ENCODE measurements at places on chromosomes 6 and 20.

- no peak for DNase-seq
Measured at GRCh38 chr20:50652702-50653294, 38.5 kb downstream of the RIPOR3 start.

DNA sequence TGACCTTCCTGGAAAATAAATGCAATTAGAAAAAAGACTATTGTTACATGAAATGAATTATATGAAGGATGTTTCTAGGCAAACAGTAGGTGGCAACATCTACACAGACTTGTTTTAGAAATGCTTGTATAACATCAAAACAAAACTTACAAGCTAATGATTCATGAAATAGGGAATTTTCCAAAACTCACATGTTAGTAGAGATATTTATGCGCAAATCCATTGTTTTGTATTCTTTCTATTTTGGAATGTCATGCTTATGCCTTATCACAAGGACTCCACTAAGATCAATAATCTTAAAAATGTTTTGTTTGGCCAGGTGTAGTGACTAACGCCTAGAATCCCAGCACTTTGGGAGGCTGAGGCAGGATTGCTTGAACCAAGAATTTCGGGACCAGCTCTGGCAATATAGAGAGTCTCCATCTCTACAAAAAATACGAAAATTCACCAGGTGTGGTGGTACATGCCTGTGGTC lies 32.3 kb upstream of the LGSN start:
- DNase-seq = no peak

DNA sequence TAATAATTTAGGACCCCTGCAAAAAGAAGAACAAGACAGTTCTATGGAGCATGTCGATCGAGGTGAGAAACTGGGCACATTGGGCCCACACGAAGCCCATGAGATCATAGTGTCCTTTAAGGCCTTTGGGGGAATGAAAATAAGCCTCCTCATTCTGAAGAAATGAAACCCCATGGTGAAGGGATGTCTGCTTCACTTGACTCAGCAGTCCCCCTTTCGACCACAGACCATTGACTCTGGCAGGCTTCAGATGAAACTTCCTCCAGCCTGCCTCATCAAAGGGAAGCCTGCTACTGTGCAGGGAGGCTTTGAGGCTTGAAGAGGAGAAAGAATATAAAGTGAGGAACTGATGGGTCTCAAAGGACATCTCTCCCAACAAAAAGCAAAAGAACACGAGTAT lies 144.2 kb upstream of the FBXL4 start:
- no peak for DNase-seq

- DNase-seq = no peak
Measured at GRCh38 chr20:9441948-9442347, 72.4 kb upstream of the LAMP5 start.

DNA sequence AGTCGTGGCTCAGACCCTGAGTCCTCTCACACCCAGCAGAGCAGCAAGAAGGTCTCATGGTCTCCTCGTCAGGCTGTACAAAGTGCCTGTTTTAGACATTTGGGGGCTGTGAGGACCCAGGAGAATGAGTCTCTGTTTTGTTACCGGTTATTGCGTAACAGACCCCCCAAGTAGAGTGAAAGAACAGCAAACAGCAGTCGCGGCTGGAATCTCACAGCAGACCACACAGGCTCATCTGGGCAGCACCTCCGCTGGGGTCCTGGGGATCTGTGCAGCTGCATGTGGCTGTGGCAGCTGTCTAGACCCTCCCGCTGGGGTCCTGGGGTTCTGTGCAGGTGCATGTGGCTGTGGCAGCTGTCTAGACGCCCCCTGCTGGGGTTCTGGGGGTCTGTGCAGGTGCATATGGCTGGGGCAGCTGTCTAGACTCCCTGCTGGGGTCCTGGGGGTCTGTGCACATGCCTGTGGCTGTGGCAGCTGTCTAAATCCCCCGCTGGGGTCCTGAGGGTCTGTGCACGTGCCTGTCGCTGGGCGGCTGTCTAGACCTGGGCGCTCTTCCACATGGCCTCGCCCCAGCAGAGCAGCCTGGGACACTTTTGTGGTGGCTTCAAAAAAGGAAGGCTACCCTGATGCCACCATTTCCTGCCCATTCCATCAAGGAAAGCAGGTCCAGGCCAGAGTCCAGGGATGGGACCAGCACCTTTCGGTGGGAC lies 24.7 kb downstream of the ENTPD6 start:
- peak; percentile 47 for DNase-seq

DNA sequence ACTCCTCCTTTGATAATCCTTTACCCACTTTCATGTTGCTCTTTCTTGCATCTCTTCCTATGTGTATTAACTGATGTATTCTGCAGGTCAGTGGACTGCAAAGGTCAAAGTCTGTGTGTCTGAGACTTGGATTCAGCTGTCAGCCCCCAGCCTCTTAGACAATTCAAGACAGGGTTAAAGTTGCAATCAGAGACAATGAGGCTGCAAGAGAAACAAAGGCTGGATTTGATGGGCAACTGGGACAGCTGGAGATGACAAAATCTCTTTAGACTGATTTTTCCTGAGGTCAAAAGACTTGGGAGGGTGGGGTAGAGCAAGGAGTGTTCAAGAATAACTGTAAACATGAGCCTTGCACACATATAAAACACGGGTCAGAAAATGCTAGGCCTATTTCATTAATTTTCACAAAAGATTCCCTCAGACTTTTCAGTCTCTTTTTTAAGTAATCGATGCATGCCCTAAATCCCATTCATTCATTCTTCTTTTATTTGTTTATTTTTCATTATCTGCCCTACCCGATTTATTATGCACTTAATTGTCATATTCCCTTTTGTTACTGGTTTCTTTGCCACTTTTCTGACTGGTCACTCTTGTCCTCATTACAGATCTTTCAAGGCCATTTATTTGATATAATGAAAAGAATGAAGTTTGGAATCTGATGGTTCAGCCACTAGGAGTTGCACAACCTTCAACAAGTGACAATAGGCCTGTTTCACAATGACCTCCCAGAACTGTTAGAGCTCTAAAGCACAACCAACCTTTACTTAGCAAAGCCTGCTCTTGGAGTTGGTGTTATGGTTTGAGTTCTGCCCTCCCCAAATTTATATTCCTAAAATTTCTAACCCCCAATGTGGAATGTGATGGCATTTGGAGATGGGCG lies 33.8 kb upstream of the AKAP12 start:
- DNase-seq = no peak

- DNase-seq = peak; percentile 44
Measured at GRCh38 chr20:21548390-21549035, 34.6 kb upstream of the NKX2-2 start.

DNA sequence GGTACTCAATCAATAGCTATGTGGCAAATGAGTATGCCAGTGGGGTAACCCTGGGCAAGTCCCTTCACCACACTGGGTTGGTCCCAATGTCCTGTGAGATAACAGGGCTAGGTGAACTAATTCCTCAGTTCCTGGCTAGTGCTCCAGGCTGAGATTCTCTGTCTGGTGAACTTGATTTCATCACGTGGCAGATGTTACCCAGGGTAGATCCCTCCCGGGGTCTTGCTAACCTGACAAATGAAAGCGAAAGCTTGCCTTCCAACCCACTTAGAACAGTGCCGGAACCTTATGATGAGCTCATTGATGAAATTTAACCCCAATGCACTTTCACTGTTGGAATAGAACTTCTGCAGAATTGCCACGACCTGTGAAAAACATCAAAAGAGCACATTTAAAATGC lies 6.6 kb upstream of the ANKRD60 start:
- DNase-seq = no peak

- DNase-seq = no peak
Measured at GRCh38 chr20:25054995-25055629, 2.8 kb downstream of the ACSS1 start.

DNA sequence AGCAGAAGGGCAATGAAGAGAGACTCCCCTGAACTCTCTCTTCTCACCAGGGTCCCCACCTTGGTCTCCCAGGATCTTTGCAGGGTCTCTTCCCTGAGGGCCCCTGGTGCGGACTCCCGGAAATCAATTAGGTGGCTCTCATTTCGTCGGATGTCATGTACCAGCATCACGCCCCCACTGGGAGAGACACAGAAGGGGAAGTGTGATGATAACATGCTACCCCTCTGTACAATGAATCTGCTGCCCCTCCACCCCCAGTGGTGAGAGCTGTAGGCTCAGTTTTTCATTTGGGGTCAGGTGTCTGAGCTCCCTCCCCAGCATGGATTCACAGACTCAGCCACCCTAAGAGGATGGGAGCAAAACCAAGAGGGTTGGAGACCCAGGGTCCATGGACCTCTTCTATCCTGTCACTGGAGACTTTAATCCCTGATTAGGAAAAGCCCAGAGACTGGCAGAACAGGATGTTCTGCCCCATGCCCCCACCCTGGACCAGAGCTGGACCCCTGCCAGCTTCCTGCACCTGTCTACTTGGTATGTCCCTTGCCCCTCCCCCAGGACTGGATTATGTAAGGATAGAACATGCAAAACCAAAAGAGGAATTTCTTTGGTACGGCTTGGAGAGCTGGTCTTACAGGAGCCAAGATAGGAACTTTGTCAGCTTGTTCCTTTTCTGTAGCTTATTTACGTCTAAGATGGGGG lies 11.1 kb downstream of the GGT7 start:
- no peak for DNase-seq

- DNase-seq = no peak
Measured at GRCh38 chr20:50632236-50632635, 59.1 kb downstream of the RIPOR3 start.

DNA sequence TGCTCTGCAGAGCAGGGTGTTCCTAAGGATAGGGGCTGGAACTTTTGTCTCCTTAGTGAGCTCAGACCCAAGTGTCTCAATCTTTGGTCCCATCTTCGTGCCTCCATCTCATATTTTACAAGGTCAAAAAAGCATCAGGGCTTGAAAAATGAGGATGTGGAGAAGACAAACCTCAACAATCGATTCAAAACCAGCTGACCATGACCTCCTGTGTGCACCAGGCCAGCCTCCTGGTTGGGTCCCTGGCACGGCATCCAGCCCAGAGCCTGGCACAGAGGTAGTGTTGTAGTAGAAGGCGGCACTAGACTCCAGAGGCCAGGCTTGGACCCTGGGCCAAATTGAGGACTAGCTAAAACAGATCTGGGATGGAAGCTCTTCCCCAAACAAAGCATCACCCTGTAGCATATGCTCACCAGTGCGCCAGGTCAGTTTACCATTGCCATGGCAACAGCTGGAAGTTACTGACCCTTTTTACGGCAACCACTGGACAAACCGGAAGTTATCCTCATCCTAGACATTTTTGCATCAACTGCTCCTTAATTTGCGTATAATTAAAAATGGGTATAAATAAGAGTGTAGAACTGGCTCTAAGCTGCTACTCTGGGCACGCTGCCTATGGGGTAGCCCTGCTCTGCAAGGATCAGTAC lies 69.3 kb upstream of the BLCAP start:
- DNase-seq = no peak

DNA sequence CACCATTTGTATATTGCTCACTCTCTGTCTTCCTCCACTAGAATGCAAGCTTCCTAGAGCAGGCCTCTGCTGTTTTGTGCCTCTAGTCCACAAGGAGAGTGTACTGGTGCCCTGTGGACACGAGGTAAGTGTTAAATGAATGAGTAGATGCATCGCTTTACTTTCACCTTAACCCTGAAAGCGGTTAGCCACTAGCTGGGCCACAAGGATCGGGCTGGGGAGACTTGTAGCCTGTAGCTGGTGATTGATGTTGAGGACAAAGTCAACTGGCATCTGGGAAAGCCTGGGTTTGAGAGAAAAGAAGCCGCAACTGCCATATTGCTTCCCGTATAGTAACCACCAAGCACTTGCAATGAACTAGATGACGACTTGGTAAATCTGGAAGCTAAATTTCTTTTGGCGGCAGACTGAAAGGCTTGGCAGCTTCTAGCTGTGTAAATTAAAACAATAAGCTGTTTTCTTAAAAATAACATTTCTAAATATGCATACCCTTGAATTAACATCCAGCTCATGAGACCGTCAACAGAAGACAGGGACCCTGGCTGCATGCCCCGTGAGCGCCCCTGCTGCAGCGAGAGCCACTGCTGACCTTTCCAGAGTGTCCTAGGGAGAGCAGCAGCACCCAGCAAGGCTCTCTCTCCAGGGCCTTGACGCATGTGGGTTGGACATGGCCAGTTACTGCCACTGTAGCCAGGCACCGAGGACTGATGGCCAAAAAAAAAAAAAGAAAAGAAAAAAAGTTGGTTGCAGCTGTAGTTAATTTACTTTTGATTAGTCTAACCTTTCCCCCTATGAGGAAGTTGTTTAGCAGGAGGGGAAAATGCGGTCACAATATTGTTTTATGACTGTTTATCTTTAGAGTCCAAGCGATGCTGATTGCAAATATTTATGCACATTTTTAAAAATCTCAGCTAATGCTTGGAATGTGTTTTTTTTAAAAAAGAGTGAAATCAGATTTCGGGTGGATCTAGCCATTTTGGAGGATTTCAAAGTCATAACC lies 315.1 kb downstream of the TFAP2C start:
- DNase-seq = no peak

- peak; percentile 32 for DNase-seq
Measured at GRCh38 chr6:11700118-11700718, 78.4 kb downstream of the ADTRP start.

DNA sequence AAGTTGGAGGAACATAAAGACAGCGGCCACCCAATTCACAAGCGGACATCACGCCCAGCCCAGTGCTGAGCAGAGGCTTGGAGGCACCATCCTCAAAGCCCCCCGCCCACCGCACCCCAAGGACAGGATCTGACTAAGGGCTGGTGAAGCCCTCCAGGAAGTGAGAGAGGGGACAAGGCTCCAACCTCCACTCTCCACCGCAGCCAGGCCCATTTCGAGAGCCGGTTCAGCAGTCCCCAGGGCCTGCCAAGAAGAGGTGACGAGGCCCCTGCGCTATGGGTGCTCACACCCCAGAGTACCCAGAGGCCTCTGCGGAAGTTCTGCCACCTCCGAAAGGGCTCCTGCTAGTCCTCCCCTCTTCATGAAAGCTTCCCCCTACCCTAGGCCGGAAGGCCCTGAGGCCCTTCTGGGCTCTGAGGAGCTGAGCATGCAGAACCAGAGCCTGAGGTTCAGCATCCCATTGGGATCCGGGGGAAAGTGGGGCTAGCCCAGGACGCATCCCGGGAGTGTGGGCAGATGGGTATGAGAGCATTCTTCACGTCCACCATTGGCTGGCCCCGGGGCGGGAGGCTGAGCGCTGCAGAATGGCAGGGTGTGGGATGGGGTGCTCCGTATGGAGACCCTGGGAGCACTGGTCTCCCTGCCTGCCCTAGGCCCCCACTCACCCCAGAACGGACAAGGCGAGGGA lies 2.5 kb downstream of the GRM4 start:
- no peak for DNase-seq

DNA sequence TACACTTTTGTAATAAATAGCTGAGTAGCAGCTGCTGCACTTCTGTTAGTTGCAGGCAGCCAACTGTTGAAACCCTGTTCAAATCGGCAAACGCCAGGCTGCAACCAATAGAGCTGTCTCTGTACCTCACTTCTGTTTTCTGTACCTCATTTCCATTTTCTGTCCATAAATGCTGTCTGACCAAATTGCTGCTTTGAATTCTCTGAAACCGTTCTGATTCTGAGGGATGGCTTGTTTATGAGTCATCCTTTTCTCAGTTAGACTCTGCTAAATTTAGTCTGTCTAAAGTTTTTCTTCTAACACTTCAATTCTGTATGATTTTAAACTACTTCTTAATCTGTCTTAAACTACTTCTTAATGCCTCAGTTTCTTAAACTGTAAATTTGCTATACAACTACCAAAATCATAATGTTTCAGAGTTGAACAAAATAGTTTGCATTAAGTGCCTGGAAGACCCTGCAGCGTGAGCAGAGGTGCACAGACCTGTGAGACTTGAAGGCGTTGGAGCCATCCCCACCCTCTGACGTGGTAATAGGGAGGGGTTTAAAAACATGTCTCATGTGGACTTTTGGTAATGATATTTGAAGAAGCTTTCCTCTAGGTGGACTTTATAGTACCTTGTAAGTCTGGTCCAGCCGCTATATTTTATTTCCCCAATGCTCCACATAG lies 9.6 kb downstream of the BTNL2 start:
- DNase-seq = no peak

Measured in CD4-positive, alpha-beta T cell treated with Interleukin-17A for 4 hours (primary cell).